SHP77 (cell line): ENCODE measurements at places on chromosomes 2 and 18.

DNA sequence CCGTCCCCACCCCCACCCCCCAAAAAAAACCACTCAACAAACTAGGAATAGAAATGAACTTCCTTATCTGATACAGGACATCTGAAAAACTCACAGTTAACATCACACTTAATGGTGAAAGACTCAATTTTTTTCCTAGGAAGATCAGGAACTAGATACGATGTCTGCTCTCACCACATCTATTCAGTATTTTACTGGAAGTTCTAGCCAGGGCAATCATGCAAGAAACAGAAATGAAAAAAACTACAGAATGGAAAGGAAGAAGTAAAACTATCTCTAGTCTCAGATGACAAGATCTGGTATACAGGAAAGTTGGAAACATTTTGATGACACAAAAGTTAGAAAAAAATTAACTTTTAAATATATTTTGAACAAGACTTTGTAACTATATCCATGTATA, 114.4 kb upstream of the FZD5 start:
- no peak for DNase-seq

GRCh38 chr2:140863713-140864112, 1267.1 kb downstream of the LRP1B start:
- no peak for DNase-seq

GRCh38 chr2:5502385-5502784, 189.8 kb upstream of the SOX11 start:
- no peak for DNase-seq

DNA sequence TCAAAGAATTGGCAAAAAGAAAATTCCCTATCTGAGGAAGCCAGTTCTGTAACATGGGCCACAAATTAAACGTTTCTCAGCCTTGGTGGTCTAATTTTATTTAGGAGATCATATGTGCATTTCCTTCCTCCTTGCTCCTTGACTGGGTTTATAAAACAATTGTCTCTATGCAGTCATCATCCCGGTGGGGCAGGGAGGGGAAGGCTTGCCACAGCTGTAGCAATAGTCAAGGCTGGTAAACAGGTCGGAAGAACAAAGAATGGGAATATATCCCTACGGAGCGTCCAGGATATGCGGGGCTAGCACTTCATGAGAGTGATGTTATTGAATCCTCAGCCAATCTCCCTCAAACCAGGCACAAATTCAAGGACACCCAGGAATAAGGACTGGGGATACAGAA, 143.8 kb downstream of the RNF152 start:
- DNase-seq = no peak

- peak; percentile 40 for DNase-seq
These were observed 518 bp upstream of the NFU1 start for GRCh38 chr2:69437751-69438154.

GRCh38 chr18:79387615-79388014, 8.1 kb upstream of the NFATC1 start:
- no peak for DNase-seq

DNA sequence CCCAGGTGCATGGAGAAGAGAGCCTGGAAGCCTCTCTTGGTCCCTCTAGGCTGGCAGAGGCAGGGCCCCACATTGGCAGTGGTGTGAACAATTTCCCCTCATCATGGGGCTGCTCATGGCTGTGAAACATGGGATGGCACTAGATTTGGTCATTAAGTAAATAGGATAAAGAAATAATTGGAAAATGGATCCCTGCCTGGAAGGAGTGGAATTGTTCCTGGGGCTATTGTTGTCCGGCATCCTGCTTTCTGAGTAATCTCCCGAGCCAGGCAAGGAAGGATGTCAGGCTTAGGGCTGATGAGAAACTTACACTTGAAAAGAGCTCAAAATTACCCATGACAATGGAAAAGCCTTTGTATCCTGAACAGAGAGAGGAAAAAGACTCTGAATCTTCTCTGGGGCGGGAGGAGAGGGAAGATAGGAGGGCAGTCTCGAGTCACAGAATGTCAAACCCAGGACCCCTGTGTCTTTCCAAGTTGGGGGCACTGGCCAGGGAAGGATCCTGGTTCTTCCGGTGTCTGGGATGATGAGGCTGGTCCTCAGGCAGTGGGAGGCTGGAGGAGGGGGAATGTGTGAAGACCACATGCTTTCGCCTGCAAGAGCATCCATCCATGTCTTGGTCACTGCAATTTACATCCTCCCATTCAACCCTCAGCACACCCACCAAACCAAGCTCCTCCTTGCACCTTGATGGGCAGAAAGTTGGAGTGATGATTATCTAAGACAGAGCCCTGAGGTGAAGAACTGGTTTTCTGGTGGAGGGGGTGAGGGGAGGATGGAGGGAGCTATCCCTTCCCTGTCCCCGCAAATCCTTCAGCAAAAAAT, 27.1 kb upstream of the STEAP3 start:
- DNase-seq = no peak

DNA sequence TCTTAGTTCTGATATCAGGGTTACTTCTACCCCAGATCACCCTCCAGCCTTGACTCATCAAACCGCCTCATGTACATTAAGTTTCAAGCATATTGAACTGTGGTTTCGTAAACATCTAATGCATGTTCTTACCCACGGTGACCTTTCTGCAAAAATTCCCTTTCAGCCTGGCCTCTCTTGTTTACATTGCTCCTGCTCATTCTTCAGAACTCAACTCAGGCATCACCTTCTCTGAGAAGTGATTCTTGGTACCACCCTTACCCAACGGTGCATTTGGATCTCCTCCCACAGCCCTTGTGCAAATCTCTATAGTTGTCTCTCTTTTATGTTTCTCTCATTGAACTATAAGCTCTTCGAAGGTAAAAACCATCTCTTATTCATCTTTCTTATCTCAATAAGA, 503.1 kb upstream of the PKDCC start:
- no peak for DNase-seq

DNA sequence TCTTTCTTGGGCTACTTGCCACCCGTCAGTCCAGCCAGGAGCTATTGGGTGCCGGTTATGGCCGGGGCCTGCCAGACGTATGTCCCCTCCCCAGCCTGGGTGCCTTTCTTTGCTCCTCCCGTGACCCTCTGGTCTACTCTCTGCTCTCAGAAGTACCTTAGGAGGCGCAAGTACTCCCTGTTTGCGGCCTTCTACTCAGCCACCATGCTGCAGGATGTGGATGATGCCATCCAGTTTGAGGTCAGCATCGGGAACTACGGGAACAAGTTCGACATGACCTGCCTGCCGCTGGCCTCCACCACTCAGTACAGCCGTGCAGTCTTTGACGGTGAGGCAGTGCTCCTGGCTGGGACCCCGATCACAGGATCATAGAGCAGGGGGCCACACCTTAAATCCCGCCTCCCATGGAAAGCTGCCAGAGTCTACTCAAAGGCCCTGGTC, 99.5 kb downstream of the DYSF start:
- DNase-seq = no peak

- no peak for DNase-seq
These were observed 382.2 kb downstream of the TGIF1 start for GRCh38 chr18:3832025-3832638.

DNA sequence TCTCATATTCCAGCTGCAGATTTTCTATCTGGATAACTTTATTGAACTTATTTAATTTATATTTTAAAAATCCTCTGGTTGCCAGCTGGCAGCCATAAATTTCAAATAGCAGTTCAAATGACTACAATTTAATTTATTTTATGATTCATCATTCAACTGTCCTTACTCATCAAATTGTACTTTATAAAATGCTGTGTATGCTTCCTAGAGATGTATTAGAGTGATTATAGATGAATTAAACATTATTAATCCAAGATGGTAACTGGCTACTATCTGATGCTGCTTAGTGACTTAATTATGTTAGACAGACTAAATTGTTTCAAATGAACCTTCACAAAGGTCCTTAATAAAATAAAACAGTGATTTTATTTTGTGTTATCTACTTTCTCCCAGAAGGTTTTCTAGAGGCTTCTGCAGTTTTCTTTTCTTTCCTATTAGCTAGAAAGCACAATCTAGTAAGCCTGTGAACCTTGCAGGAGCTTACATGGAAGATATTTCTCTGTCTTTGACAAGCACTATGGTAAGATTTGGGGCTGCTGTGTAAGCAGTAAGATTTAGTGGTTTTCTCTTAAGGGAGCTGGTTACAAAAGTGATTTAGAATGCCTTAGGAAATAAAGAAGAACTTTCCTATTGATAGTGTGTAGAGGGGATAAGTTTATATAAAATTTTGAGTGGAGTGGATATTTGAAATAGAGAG, 322.3 kb downstream of the FSIP2 start:
- no peak for DNase-seq

DNA sequence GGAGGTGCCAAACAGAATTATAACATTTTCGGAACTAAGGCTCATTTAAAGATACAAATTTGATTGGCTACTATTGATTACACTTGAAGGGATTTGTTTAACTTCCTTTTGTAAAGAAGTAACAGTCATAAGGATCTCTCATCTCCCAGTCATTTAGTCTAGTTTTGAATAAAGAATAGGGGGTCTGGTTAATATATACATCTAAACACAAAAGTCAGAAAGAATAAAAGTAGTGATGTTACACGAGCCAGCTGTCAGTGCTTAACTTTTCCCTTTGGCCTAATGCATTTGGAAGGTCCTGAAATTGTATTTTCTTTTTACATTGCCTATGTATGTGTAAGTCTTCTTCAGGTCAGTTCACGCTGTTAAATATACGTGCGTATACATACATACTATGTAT, 8.1 kb downstream of the SEPTIN2 start:
- no peak for DNase-seq

DNA sequence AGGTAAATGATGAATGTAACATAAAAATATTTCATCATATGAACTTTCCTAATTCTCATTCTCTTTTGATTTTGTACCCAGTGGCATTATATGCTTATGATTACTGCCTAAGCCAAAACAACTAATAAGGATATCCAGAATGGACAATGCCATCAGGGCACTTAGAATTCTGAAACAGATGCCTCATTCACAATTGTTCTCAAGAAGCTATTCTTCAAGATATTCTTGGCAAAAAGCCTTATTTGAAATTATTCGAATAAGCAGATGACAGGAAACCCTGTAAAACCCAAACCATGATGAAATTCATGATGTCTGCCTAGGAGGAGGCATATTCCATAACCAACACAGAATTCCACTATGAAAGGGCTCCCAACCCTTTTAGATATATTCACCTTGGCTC, 353.2 kb upstream of the TRIB2 start:
- DNase-seq = no peak

GRCh38 chr2:3488061-3488531, 31.2 kb downstream of the ADI1 start:
- no peak for DNase-seq

DNA sequence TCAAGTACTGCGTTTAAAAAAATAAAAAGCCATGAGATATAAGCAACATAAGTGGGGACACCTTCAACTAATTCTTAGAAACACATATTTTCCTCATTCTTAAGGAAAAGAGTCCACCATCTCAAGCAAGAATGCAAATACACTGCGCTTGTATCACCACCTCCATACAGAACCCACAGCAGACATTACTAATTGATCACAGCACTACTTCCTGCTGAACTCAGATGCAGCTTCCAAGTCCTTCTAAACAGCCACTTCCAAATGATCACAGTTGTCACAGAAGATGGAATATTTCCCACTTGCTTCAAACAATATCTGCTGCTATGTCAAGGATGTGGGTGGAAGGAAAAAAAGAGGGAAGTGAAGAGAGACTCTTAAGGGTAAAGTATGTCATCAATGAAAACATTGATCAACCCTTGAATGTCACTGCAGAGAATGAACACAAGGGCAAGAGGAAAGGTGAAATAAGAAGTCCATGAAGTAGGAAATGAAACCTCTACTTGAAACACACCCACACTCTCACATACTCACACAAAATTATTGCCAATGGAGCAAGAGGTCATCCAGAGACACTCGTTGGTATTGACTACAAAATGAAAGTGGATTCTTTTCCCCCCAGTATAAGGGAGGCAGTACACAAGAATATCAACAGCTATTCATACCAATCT, 22.1 kb downstream of the TGFA start:
- DNase-seq = no peak

- no peak for DNase-seq
These were observed 25.5 kb upstream of the CTNNA2 start for GRCh38 chr2:79487399-79487798.

DNA sequence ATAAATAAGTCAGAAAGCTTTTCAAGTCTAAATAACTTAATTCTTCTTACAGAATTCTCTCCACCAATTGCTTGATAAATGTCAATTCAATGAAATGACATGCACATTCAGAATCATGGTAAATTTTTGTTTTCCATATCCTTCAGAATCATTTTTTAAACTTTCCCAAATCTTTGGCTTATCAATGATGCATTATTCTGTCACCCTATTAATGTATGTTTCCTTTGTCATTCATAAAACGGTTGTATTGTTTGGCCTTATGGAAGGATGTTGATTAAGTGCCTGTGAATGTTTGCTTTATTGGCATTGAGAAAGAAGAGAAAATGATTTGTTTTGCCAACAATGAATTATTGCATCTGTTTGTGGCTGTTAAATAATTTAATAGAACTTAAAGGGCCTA, 260.9 kb downstream of the PLCL1 start:
- no peak for DNase-seq

- DNase-seq = no peak
These were observed 15.6 kb downstream of the COLEC12 start for GRCh38 chr18:484749-485464.

GRCh38 chr18:9714266-9715087, 6.4 kb downstream of the RAB31 start:
- DNase-seq = no peak

DNA sequence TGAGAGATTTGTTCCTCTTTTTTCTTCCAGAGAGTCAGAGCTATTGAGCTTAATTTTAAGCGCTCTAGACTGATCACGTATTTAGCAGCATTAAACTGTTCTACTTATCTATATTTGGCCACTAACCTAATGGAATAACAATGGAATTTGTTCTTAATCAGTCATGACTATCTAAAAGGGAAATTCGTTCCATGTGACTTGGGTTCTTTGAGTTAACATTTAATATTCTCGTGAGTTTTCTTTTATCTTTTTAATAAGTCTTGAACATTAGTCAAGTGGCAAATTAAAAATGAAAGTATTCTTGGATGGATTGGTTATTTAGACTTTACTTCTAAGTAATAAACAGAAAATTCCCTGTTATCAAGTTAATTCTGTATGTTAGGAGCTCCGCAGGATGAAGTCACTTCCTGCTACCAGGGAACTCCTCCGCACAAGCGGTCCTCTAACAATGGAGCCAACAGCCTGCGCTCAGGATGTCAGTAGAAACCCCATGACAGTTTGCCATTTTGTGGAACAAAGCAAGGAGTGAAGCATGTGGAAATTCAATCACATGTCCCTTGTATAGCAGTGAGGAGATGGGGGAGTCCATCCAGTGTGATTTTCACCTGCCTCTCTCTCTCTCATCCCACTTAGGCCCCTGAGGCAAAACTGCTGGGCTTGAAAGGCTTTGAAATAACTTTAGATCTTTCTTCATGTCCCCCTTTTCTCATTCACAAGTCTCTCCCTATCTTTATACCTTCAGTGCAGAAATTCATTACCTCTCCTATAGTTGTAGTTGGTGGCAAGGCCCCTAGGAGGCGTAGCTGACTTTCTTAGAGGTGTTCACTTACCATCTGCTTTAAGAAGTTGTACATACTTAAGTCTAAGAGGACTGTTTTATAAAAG, 138.1 kb downstream of the WDR7 start:
- DNase-seq = no peak
